ENCODE measurements at places on chromosomes 1 and 21.

- DNase-seq: no peak
Observed at GRCh38 chr1:187261637-187262036, 432.9 kb downstream of the PLA2G4A start.

GRCh38 chr1:89942825-89943658 is 51.9 kb upstream of the ZNF326 start:
- DNase-seq: no peak

DNA sequence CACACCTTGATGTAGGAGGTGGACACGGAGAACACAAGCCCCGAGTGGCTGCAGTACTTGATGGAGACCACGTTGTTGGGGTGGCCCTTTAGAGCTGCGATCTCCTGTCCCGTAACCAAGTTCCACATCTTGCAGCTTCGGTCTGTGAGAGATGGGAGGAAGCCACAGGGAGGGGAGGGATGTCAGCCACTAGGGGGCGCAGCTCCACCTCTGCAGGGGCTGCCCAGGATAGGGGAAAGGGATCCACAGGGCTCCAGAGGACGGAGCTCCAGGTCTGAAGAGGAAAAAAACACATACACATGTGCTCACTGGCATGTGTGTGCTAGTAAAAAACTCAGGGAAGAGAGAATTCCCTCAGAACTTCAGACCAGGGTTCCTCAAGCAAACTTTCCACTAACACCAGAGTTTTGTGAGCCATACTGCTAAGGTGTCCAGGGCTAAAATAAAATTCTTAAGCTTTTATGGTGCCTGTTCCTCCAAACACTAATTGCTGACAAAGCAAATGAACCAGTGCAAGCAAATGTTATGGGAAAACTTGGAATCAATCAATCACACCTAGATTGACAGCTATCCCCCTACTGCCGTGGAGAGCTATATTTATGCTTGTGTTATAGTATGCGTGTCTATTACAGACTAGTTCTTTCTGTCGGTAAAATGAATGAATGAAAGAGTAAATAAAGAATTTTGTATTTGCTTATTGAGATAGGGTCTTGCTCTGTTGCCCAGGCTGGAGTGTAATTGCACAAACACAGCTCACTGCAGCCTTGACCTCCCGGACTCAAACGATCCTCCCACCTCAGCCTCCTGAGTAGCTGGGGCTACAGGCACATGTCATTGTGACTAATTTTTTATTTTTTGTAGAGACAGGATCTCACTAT is 43.7 kb downstream of the KIF21B start:
- peak; percentile 65 for DNase-seq

DNA sequence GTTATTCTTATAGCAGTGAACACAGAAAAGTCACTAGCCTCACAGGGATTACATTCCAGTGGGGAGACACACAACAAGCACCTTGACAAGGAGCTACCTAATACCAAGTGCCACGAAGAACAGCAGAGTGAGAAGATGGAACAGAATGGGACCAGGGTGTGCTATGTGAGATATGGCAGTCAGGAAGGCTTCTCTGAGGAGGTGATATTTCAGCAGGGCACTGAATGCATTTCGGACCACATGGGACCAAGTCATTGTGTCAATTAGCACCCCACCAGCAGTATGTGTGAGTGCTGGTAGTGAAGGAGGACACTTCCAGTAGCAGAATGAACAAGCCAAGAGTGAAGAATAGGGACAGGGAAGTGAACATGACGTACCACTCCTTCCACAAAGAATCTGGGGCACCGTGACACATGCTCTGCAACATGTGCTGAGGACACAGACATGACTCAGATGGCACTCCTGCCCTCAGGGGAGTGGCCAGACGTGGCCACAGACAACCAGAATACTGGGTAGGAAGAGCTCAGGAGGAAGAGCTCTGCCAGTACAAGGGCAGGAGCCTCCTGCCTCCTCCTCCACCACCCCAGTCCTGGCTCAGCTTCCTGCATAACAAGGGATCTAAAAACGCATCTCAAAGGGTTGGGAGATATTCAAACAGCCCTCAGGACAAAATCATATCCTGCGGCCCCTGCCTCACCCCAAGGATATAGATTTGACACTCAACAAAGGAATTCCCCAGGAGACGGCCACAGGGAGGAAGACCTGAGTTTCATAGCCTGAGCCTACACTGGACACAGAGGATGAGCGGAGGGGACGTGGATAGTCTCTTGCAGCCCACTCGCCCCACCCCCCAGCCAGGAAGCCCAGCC is 102.5 kb downstream of the TRABD2B start:
- no peak for DNase-seq

DNA sequence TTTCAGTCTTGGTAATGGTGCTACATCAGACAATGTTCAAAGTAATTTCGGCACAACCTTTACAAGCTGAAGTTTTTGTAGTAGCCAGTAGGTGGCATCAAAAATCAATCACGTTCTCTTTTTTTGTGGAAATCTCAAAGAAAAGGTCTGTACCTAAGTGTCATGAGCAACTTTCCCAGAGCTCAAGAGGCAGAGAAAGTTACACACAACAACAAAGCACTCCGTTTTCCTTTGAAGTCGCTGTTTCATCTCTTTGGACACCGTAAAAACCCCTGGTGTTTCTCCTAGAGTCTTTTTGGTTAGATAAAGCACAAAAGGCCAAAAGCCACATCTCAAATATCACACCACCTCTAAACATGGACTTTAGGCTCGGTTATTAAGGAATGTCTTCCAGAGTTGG is 131.6 kb downstream of the LHX8 start:
- peak; percentile 6 for DNase-seq

DNA sequence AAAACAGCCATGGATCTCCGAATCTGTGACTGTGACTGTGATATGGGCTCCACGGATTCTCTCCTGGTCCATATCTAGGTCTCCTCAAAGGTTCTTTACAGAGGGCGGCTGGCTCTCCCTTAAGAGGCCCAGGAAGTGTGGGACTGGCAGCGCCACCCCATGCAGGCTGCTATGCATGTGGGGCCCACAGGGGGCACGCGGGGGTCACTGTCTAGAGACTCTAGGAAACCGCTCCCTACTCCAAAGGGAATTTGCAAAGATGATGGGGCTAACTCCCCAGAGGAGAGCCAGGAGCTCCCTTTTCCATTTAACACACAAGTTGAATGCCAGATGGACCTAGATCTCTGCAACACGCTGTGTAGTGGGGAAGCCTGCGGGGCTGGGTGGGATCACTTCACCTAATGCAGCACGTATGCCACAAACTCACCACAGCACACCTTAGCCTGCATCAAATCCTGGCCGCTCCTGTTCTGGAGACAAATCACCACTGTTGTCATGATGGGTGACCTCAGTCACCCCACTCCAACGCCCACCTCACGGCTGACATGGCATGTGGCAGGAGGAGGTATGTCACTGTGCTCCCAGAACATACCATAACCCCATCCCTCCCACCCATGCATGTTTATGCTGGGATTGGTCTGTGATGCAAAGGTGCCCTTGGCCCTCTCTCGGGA is 61.7 kb downstream of the SLC45A1 start:
- no peak for DNase-seq

- peak; percentile 80 for DNase-seq
Observed at GRCh38 chr1:52002038-52002917, 11.8 kb upstream of the RAB3B start.

DNA sequence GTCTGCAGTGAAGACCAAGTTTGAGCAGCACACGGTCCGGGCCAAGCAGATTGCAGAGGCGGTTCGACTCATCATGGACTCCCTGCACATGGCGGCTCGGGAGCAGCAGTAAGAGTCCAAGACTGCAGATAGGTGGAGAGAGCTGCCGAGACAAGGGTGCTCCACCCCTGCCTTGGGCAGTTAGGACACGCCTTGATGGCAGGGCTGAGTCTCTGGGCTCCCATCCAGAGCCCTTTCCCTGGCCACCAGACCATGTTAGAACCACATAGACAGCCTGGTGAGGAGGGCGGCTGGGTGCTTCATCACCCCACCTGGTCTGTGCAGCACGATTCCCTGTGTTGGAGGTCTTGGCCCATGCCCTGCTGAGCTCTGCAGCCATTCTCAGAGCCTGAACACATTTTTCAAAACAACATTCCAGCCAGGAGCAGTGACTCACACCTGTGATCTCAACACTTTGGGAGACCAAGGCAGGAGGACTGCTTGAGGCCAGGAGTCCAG is 17.3 kb upstream of the MIIP start:
- no peak for DNase-seq

- no peak for DNase-seq
Observed at GRCh38 chr21:39669485-39669884, 56.7 kb downstream of the B3GALT5 start.

GRCh38 chr21:41926117-41926806 is 27.6 kb downstream of the C2CD2 start:
- DNase-seq: peak; percentile 63

DNA sequence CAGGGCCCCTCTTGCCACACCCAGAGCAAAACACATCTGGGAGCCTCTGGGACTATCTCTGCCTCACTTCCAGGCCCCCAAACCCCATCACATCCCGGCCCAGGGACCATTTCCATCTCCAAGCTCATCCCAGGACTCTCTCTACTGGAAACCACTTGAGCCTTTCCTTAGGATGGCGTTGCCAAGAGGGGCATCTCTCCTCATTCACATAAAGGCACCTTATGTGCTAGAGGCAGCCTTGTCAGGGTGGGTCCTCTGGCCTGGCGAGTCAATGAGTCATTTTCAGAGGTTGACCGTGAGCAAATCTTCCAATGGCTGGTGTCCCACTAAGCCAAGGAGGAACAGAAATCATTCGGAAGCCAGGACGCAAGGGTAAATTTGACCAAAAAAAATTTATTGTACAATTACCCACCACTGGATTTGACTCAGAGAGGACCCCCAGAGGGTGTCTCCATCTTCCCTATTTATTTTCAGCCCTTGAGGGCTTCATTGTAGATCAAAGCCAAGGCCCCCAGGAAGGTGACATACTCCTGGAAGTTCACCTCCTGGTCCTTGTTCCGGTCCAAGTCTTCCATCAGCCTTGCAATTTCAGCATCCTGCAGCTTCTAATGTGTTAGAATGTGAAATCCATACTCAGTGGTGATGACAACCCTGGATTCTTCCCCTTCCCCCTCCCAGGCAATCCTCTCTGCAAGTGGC is 1.4 kb downstream of the S100A6 start:
- DNase-seq: no peak

- no peak for DNase-seq
Observed at GRCh38 chr1:18929686-18930085, 26.8 kb downstream of the IFFO2 start.

DNA sequence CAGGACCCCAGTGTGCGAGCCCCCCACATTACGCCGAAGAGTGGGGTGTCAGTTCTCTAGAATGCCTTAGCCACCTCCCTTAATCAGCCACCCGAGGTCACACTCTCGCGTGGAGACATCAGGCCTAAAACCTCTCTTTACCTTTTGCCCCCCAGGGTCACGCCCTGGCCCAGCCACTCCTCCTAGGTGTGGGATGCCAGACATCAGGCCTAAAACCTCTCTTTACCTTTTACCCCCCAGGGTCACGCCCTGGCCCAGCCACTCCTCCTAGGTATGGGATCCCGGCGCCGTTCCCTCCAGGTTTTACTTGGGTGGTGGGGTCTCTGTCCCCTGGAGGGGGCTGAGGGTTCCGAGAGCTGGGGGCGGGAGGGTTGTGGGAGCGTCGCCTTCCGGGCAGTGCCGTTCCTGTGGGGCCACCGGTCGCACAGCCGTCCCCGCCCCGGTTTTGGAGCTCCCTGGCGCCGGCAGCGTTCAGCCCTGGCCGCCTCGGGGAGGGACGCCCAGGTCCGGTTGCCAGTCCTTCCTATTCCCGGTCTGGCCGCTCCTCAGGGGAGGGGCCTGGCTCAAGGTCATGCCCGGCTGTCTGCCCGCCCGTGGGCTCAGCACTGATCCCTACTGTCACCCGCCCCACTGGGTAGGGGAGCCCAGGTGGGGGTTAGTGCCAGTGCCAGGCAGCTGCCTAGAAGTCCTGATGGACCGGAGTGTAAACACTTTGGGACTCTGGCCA is 882 bp downstream of the VPS13D start:
- peak; percentile 15 for DNase-seq

GRCh38 chr1:46248122-46248920 is 758 bp downstream of the RAD54L start:
- DNase-seq: no peak

- no peak for DNase-seq
Observed at GRCh38 chr1:20178634-20179370, 7.1 kb upstream of the UBXN10 start.

DNA sequence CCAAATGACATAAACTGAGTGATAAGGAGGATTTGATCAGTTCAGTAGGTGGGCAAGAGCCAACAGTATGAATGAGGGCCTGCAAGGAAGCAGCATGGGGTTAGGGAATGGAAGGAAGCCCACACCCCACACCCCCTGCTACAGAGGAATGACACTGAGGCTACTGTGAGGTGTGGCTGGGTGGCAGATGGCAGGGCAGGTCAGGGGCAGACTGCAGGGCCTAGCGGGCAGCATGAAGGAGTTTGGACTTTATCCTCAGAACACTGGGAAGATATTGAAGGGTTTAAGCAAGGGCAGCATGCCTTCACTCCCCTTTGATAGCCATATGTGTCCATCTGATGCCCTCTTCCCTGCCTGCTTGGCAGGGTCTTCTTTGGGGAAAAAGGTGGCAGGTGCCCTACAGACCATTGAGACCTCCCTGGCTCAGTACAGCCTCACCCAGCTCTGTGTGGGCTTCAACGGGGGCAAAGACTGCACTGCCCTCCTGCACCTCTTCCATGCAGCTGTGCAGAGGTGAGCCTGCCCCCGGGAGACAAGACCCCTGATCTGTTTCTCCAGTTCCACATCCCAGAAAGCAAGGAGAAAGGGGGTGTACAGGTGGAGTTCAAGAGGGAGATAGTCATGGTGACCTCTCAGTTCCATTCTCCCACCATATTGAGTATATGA is 4.1 kb upstream of the LENEP start:
- DNase-seq: no peak

DNA sequence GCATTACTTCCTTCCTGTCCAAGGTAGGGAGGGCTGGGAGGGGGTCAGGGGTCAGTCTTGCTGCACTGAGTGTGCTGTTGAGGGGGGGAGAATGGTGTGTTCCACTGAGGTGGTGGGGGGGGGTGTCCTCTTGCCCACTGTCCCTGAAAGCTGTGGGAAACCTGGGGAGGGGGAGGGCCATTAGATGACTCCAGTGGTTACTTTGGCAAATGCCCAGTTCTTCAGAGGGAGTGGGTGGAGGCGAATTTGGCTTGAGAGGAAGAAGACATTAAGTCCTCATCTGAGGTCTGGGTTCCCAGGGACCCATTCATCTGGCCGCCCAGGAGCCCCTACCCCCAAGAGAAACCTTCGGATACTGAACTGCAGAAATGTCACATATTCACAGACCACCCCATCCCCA is 36.2 kb downstream of the MEF2D start:
- no peak for DNase-seq

- DNase-seq: no peak
Observed at GRCh38 chr1:243267471-243267880, 11.6 kb downstream of the SDCCAG8 start.

DNA sequence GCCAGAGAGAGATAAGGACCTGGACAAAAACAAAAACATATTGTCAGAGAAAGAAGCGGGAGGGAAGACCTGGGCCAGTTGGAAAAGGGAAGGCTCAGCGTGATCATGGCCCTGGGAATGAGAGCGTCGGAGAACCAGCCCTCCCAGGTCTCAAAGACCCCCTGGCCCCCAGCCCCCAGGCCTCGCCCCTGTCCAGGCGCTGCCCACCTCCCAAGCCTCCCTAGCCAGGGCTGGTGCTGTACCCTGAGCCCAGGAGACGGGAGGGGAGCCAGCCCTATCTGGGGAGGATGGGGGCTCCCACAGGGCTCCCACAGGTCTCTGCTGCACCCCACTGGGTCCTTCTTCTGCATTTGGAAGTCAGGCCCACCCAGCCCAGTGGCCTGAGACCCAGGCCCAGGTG is 15.1 kb downstream of the CHD5 start:
- DNase-seq: no peak
